Activated CD4-positive, alpha-beta T cell treated with anti-CD3 and anti-CD28 coated beads, Interleukin-2, amount 50 U/mL, for 48 hours (primary cell): ENCODE measurements at places on chromosomes 4 and X.

GRCh38 chrX:67720344-67720743, 176.5 kb downstream of the AR start:
- no peak for DNase-seq

DNA sequence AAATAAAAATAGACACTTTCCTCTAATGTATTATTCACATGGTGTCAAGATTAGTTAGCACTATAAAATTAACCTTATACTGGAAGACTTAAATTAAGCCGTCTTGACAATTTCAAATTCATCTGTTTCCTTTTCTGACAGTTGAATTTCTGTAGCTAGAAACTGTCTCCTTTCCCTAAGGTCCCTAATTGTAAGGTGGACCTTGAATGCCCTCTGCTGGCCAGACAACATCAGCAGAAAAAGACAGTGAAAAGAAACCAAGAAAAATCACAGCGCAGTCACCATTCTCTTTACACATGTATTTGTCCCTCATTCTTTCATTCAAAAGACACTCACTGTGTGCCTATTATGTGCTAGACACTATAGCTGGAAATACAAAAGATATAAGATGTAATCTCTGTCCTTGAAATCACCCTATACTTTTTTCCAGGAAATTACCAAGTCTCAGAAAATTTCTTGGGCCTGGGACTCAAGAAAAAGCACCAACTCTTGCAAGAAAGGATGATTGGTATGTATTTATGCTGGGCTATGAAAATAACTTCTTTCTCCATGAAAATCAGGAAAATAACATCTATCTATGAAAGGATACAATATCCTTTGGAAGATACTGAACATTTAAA, 32.7 kb upstream of the AMBN start:
- peak; percentile 41 for DNase-seq

GRCh38 chr4:17807446-17807845, 3.1 kb downstream of the DCAF16 start:
- no peak for DNase-seq

DNA sequence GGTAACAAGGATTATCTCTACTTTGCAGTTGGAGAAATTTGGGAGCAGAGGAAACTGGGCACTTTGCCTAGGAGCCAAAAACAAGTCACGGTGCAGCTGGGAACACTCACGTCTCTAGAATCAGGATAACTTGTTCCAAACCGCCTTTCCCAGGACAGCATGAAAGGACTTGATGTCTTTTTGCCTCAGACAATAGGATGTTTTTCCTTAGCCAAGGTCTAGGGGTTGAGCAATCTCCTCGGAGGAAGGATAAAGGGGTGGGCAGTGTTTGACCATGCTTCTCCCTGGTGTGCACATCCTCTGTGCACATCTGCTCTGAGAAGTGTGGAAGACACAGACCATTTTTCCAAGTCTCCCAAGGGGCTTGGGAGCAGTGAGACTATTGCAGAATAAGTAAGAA, 1.7 kb upstream of the SPARCL1 start:
- DNase-seq = no peak

DNA sequence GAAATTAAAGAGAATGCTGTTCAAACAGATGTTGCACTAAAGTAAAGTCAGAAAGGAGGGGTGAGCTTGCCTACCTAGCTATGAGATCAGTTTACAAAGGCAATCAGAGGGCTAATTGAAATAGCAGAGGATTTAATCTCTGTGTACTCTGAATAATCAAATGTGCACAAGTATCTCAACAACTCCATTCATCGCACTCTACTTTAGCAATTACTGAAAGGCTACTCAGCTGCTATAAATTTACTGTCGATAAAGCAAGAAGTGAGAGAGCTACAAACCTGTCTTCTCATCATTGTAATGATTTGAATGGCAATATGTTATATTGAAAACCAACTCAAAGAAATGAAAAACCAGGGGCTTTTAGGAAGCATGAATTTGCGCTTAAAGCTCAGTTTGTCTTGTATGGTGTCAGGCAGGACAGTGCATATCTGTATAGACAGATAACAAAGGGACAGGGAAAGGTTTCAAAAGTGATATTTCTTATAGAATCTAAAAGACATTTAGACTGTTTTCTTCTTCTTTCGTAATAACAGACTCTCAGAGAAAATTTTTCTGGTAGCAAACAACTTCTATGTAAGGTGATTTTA, 34.8 kb downstream of the GC start:
- DNase-seq = no peak

GRCh38 chrX:109954333-109954732, 48.6 kb upstream of the TMEM164 start:
- DNase-seq = no peak

DNA sequence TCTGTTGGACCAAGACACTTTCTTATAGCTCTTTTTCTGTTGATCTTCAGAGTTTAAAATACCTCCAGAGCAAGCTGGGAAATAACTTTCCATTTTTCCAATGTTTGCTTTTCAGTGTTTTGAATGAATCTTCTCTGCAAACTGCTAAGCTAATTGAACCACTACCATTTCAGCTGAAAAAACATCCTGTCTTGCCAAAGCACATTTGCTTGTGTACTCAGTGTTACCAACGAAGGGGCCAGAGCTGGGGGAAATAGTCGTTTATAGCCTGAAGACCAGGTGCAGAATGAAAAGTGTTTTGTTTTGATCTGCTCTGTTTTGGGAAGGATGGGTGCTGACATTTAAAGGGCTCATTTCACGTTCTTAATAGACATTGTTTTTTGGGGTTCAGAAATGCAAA, 88.4 kb upstream of the CLNK start:
- no peak for DNase-seq

GRCh38 chr4:116881077-116881476, 204.3 kb downstream of the TRAM1L1 start:
- DNase-seq = no peak

GRCh38 chr4:102687982-102688433, 72.8 kb downstream of the MANBA start:
- no peak for DNase-seq

DNA sequence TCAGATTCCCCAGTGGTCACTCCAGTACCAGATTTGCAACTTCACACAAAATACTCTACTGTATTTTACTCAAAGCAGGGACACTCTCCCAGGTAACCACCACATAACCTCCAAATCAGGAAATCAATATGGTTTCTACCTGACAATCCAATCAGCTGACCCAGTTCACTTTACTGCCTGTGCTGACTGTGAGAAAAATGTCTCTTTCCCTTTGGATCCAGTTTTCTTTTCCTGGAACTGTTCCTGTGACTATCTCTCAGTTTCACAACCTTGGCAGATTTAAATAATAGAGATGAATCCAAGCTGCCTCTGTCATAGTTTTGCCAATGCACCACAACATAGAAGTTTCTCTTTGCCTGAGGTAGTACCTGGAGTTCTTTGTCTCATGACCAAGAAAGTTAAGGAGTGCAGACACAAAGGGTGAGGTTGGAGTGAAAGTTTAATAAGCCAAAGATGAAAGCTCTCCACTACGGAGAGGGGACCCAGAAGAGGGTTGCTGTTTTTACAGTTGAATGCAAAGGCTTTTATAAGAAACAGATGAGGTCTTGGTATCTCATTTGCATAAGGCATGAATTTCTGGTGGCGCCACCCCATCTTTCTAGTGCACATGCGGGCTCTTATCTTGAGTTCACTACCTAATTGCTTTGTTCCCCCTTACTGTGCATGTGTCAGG, 29.7 kb upstream of the IL9R start:
- DNase-seq = no peak

GRCh38 chr4:183329954-183330742, 7.9 kb upstream of the CLDN24 start:
- no peak for DNase-seq

DNA sequence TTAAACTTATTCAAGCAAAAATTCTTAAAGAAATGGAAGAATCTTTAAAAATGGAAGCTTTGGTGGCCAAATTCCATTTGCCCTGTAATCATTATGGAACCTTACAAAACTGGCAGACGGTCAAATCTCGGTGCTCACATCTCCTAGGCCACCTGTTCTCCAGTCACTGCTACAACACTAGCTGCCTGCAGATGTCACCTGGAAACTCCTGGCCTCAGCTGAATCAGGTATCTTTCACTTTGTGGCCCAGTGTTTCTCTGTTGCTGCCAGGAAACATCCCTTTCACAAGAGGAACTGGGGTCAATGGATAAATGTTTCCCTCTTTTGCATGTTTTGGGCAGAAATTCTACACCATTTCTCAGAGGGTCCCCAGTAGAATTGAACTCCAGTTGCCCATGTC, 4.2 kb upstream of the CXCL3 start:
- DNase-seq = no peak

GRCh38 chr4:138458751-138459150, 216.6 kb upstream of the SLC7A11 start:
- no peak for DNase-seq

DNA sequence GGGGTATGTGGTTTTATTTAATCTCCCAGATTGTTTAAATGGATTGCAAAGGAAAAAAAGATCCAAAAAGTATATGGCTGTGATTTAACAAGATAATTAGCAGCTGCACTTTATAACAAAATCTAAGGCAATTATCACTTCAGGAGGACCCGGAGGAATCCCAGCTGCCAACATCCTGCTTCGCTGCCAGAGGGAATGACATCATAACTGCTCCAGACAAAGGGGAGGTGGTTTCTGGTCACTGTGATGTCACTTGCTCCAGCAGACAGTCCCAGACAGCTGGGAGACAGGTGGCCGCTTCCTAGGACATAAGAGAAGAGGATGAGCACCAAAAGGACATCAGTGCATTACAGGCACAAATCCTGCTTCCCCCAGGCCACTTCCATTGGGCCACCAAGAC, 371.0 kb downstream of the BCOR start:
- DNase-seq = no peak

- no peak for DNase-seq
Measured at GRCh38 chr4:90274175-90274574, 147.0 kb downstream of the CCSER1 start.

GRCh38 chrX:152926923-152927322, 29.1 kb downstream of the ZNF185 start:
- DNase-seq = no peak

- DNase-seq = no peak
Measured at GRCh38 chr4:857461-857860, 31.5 kb upstream of the CPLX1 start.

DNA sequence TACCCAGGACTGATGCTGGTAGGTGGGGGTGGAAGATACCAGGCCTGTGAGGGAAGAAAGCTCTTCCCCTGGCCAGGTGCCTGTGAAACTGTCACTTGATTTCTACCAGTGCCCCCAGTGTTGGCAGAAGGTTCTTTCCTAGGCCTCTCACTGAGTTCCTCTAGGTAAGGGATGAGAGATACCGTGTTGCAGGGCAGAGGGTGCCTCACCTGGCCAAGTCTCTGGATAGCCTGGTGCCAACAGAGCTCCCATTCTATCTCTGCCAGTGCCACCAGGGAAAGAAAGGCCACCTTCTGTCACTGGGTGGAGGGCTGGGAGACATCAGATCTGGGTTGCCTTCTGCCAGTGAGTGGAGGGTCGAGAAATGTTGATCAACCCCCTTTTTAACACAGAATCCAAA, 94.1 kb downstream of the RTL5 start:
- no peak for DNase-seq

- no peak for DNase-seq
Measured at GRCh38 chrX:63050225-63050624, 300.9 kb downstream of the SPIN4 start.

DNA sequence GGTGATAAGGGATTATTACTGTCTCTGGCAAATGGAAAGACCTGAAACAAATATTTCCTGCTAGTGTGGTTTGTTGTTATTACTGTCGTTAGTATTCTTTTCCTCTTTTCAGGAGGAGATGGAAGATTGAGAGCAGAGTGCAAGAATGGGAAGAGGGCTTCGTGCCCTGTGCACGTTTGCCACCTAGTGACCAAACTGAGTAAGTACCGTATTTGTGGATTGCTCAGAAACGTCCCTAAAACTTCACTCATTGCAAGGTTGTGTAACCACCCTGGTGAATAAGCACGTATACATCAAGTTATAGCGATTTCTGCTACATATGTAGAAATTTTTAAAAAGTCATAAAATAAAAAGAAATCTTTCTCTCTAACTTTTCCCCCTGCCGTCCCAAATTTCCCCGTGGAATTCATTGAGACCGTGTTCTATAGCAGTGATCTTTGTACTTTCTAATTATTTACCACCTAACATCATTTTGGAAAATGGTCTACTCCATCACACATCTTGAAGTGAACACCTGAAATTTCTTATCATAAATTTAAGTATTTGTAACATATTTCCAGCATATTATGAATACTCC, 24.3 kb downstream of the LINC00632 start:
- no peak for DNase-seq

- no peak for DNase-seq
Measured at GRCh38 chr4:138609943-138610350, 367.8 kb upstream of the SLC7A11 start.

GRCh38 chr4:156956826-156957368, 14.7 kb downstream of the PDGFC start:
- DNase-seq = no peak

GRCh38 chrX:39476604-39477021, 621.1 kb downstream of the BCOR start:
- DNase-seq = no peak

DNA sequence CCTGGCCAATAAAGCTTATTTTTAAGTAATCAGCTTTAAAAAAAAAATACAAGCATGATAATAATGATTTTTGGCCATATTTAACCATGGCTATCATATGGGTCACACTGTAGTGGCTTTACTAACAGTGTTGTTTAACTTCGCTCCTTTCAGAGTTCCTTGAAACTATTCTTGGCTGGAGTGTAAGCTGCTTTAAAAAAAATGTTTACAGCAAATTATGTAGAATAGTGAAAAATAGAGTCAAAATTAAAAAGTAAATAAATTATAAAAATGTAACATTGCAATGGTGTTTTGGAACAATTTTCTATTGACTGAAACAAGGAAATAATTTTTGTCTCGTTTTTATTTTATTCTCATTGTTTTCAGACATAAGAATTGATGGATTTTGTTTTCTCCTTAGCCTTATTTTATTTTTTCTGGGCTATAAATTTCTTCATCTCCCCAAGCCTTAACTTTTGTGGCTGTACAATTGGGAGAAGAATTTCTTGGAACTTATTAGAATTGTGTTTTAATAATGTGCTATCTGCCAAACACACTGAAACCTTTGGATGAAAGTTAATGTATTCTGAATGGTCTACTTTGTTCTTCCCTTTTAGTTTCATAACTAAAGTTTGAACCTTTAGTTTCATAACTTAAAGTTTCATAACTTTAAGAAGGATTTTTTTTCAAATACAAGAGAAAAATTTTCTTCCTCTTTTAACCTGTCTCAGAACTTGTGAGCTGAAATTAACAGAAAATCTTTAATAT, 182.0 kb downstream of the ARHGAP24 start:
- DNase-seq = no peak

GRCh38 chr4:124861761-124862160, 149.2 kb upstream of the ANKRD50 start:
- no peak for DNase-seq

- DNase-seq = no peak
Measured at GRCh38 chrX:31227250-31227649, 155.4 kb upstream of the FTHL17 start.

DNA sequence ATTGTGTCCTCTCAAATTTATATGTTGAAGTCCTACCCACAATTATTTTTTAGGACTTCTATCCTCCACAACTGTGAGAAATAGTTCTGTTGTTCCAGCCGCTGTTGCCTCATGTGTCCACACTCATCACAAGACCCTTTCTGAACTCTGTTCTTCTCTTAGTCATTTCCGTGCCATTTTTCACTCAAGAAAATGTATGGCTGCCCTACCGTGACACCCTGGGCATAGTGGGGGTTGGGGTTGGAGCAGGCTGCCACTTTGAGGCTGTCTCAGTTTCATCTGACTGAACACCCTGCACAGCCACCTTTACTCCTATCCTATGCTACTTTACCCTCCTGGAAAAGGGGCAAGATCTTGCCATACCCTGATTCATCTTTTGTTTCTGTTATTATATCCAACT, 319.1 kb downstream of the TENM3 start:
- DNase-seq = no peak

- no peak for DNase-seq
Measured at GRCh38 chrX:3232262-3232923, 114.1 kb downstream of the MXRA5 start.
